ENCODE measurements at places on chromosomes 1 and 21.

- peak; percentile 92 for DNase-seq
Measured at GRCh38 chr1:39646232-39647081, 7.0 kb upstream of the HEYL start.

GRCh38 chr1:18817795-18818435 lies 41.5 kb downstream of the TAS1R2 start:
- DNase-seq, result no peak

- no peak for DNase-seq
Measured at GRCh38 chr1:169595764-169596711, 9.8 kb upstream of the F5 start.

DNA sequence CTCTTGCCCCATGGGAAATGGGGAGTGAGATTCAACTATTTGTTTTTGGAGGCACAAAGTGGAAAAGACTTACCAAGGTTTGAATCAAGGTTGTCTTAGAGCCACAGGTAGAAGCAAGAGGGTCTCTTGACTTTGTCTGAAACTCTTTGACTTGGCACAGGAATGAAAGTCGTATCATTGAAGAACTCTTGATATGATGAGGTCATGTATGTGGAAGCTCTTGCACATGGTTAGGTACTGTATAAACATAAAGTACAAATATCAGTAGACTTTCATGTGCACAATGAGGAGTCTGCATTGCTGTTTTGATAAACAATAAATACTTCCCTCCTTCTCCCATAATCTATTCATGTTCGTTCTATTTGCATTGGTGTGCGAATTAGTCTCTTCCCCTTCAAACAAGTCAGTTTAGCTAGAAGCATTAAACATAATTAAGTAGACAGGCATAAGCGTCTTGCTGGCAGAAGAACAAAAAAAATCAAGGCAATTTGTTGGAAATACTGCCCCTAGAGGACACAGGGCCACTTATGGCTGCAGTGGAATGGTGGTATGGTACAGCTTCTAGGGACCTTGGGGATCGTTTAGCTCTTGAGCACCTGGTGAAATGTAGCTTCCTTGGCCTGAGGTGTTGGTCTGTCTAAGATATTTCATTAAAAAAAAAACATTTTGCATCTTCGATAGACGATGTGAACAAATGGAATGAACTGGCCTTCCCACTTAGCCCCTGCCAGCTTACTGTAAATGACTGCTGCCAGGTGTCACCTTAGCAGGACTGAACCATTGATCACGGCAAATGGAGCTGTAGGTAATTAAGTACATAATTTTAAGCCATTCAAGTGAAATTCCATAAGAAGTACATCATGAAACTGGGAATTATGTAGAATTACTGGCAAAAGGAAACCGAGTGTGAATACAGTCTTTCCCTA lies 218.0 kb upstream of the GALNT2 start:
- DNase-seq, result no peak

DNA sequence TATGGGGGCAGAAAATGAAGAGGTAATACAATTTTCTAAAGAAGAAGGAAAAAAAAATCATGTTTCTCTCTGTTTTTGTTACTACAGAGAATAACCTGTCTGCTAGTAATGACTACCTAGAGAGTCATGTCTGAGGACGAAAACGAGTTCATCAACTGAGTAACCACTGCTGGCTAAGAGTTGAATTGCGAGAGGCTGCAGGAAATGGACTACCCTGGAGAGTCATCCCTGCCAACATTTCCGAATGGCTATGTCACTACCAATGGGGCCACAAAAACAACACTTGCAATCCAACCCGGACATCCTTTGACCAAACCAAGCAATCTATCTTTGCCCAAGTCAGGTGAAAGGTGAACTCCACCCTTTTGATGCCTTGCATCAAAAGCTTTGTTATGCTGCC lies 120.6 kb downstream of the FCRL5 start:
- DNase-seq, result no peak

DNA sequence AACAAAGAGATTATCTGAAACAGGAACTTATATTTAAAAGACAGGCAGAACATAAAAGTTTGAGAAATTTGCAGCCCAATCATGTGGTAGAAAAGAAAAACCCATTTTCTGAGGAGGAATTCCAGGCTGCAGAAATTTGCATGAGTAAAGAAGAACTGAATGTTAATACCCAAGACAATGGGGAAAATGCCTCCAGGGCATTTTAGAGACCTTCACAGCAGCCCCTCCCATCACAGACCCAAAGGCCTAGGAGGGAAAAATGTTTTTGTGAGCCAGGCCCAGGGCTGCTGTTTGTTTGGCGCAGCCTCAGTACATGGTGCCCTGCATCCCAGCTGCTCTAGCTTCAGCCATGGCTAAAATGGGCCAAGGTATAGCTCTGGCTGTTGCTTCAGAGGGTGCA lies 554.3 kb upstream of the CHRM3 start:
- DNase-seq, result no peak

DNA sequence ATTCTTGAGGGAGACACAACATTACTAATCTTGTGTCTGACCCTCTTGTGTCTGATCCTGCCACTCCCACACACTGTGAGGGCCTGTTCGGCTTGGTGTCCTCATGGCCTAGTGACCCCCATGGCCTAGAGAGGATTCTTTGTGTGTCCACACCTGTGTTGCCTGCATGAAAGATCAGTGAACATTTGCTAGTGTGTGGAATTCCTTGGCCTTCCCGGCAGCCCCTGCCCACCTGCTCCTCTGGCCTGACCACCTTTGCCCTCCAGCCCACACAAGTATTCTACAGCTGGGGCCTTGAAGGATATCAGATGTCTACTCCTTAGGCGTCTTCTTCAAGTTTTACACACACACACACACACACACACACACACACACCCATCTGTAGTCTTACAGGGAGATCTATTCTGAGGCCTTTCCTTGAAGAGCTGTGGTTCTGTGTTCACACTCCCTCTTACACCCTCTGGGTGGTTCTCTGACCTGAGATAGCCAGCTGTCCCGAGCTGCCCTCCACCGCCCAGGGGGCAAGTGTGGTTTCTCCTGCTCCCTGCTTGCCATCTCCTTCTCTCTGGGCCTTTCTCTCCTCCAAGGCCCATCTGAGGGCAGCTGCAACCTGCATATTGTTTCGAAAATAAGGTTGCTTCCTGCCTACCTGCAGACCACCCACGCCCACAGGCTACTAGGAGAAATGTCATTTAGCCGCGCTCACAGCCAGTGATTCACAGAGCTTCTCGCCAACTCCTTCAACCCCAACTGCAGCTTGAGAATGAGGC lies 45.4 kb downstream of the CD247 start:
- DNase-seq, result no peak

DNA sequence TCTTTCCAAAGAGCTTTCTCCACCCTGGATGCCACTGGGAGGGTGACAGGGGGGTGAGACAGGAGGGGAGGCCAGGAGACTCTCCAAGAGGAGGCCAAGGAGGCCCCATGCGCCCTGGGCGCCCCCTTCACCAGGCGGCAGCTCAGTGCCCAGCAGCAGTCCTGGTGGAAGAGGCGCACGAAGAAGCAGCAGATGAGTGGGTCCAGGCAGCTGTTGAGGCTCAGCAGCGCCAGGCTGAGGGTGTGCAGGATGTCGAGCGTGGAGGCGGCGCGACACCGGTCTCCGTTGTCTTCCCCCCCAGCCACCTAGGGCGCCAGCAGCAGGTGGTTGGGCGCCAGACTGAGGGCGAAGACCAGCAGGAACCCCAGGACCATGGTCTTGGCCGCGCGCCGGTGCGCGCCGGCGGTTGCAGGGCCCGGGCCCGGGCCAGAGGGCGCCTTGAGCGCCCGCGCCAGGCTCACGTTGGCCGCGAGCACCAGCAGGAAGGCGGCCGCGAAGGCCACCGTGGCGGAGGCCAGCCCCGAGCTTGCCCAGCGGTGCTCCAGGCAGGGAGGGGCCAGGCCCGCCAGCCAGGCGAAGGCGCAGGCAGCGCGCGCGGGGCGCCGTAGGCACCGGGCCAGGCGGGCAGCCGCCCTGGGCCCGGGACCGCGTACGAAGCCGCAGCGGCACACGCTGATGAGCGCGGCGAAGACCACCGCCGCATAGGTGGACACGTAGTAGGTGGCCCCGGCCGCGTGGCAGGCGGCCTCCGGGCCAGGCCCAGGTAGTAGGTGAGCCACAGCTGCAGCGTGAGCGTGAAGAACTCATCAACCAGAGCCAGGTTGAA lies 8.6 kb downstream of the TMEM35B start:
- no peak for DNase-seq

DNA sequence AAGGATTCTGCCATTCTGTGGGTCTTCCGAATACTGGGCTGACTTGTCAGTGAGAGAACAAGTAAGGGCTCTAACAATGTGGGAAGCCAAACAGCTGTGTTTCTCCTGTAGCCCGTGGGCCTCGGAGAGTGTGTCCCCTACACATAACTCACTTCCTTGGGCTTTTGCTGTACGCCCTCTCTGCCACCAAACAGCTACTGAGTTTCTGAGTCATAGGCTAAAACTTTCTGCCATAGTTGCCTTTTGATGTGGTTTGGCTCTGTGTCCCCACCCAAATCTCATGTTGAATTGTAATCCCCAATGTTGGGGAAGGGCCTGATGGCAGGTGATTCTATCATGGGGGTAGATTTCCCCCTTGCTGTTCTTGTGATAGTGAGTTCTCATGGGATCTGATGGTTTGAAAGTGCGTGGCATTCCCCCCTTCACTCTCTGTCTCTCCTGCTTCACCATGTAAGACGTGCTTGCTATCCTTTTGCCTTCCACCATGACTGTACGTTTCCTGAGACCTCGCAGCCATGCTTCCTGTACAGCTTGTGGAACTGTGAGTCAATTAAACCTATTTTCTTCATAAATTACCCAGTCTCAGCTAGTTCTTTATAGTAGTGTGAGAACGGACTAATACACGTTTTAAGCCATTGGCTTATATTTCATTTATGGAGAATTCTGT lies 194.8 kb upstream of the HMCN1 start:
- DNase-seq, result no peak

DNA sequence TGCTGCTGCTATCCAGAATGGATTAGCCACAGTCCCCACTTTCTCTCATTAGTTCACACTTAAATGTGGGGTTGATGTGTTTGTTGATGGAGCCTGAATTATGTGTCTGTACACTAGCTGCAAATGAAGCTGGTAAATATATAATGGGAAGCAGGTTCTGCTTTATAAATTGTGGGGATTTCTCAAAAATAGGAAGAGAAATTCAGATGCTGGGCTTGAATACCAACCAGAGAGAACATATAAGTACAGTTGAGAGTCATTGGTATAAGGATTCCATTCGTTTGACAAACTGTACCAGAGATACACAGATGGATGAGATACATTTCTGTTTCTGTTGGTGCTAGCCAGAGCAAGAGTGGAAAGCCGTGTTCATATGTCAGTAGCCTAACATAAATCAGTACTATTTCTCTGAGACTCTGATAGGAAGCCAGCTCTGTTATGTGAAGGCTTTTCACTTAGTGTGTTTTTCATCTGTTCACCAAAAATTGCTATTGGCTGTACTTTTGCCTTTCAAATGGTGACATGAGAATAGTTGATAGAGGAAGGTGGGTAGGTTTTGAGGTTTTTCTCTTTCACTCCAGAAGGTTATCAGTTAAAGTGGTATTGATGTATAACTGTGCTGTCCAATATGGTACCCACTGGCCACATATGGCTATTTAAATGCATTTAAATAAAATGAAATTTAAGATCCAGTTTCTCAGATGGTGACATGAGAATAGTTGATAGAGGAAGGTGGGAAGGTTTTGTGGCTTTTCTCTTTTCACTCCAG lies 15.6 kb downstream of the SMG7 start:
- no peak for DNase-seq

DNA sequence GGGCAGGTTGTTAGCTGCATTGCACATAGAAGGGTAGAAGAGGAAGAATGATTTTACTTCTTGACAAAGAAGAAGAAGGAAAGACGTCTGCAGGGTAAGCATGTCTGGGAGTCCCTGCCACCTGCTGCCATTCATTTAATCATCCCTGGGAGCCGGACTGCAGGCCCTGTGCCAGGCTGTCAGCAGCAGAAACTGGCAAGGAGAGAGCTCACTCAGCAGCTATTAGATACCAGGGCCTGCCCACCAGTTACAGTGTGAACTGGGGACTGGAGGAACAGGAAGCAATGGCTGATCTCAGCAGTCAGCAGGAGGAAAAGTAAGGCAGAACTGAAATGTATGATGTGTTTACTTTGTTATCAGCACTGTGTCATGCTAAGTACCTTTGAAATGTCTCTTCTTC lies 75.7 kb upstream of the C1orf87 start:
- peak; percentile 61 for DNase-seq

- no peak for DNase-seq
Measured at GRCh38 chr1:40462956-40463590, 12.8 kb downstream of the ZFP69B start.

DNA sequence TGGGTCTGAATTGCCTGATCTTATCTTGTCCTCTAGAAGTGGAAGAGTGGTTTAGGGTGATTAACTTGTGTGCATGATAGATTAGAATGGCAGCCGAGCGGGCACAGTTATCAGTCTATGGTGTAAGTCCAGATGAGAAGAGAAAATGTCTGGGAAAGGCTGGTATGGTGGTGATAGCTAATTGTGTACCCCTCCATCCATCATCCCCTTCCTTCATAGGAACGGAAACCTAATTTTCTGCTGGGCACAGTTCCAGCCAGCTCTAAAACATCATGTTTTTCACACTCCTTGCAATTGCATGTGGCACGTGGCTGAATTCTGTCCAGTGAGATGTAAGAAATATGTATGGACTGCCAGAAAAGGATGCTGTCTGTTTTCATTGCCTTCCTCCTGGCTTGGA lies 40.9 kb upstream of the ZP4 start:
- no peak for DNase-seq

DNA sequence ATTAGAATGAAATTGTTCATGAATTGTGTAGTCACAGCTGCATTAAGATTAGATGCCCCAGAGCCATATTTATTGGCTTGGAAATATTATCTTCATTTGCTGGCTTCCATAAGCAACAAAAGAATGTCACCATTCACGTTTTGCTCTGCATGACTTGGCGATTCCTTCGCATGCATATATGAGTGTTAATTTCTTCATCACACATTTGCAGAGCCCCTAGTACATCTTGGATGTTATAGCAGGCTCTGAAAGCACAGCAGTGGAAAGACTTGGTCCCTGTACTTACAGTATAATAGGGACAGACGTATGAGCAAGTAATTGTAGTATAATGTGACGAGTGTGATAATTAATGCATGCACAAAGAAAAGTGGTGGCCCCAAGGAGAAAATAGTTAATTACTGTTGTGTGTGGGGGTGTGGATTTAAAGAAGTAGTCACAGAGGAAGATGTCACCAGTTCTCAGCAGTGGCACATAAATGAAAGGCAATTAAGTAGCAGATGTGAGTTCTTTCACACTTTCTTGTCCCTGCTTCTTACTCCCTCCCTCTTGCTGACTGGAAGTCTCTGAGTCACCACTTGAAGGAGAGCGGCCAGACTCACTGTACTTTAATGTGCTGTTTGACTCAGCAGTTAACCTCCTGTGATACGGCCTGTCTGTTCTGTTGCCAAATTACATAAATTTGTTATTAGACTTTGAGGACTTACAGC lies 21.0 kb downstream of the S100A10 start:
- peak; percentile 70 for DNase-seq

Measured in sigmoid colon (tissue), 7 donors.